ENCODE measurements at places on chromosomes 7 and 10.

DNA sequence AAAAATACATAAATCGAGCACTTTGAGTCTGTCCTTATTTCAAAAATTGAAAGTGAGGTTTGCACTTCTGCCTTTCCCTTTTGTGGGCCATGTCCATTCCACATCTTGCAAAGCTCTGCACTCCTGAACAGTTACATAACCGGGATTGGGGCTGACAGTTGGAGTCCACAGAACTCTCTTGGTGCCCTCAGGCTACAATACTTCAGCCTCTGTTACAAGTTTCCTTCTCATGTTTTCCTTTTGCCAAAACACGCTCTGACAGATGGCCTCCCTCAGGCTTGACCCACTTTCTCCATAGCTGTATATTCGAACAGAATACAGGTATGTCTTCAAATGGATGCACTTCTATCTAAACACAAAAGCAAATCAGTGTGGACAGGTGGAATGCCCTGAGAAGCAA lies 335.9 kb downstream of the WDR37 start:
- DNase-seq, result no peak

GRCh38 chr7:68476966-68477365 lies 1121.3 kb upstream of the AUTS2 start:
- DNase-seq, result no peak

DNA sequence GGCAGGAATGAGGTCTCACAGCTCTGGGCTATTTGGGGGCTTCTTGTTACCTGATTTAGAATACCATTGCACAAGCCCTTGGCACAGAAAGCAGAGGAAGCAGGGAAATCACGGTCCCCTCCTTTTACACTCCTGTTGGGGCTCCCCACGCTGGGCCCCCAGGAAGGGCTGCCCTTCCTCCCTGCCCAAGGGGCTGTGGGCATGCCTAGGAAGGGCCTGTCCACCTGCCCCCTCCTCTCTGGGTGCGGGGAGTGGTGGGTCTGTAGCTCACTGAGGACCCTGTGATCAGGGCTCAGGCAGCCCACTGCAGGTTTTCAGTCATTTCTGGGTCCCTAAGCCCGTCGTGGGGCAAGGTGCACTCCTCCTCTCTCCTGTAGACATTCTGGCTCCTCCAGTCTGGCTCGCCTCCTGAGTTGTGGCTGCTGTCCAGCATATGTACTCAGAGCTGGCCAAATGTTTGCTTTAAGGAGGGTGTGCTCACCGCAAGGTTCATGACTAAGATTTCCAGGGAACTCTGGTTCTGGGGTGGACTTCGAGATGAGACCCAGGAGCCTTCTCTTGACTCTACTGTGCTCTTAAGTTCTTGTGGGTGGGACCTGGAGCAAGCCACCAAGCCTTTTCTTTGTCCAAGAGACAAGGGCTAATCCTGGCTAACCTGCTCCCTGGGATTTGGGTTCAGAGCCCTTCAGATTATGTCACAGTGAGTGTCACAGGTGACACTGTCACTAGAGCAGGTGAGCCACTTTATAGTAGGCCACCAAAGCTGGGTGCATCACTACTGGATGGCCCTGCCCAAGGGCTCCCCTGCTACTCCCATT lies 56.0 kb downstream of the TACR2 start:
- DNase-seq, result no peak

DNA sequence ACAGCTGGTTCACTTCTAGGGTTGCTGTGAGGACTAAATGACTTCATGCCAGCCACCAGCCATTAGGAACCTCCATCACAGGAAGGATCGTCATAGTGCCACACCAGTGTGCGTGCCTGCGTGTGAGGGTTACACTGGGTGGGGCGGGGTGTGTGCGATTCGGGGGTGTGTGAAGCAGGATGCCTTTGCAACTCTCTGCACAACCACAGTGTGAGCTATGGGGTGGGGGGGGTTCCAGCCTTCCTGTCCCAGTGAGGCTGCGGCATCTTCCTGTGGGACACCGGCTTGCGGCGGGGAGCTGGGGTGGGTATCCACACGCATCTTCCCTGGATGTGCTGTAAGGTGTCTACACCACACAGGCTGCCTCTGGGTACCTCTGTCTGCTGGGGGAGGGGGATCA lies 6.9 kb upstream of the ELFN1 start:
- DNase-seq, result no peak

- no peak for DNase-seq
Observed at GRCh38 chr10:80528901-80529300, 8.8 kb upstream of the SH2D4B start.

DNA sequence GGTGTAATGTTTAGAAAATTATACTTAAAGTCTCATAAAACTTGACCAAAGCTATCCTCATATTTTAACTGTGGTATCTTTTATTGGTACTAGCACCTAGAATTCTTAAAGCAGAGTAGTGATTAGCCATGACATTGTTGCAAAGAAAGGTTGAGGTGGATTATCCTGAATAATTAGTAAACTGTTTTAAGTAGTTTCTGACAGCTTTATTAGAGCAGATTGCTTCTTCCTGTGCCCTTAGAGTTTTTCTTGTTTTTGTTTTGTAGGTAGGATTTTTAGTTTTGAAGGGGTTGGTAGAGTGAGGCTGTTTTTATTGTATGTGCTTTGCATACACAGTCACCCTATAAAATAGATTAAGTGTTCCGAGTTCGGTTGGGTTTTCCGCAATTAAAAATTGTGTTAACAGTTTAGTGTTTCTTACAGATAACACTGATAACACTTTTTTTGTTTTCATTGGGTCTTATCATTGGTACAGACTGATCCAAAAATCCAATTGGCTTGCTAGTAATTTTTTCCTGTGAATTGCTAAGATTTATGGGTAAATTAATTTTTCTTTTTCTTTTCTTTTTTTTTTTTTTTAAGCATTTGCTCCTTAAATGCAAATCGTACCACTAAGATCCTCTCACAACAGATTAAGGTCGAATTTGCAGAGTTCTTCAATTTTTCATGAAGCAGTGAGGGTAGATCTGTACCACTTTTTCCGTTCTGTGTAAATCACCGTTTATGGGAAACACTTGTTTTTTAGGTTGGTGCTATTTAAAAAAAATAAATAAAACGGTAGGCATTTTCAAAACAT lies 2.1 kb upstream of the PBLD start:
- no peak for DNase-seq

- DNase-seq, result no peak
Observed at GRCh38 chr7:1314908-1315450, 82.3 kb downstream of the UNCX start.

DNA sequence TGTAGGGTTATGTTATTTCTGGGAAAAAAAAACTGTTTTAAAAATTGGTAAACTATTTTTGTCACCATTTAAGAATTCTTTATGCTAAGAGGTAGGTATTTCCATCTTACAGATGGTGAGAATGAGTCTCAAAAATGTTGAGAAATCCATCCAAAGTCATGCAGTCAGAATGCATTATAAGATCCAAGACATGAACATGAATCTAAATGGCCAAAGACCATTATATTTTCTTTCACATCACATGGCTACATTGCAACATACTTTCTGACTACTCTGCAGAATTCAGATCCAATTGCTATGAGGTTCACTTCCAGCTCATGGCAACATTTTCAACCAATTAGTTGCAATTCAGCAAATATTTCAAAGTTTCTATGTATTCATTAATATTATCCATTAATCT lies 181.2 kb downstream of the TWIST1 start:
- no peak for DNase-seq

- no peak for DNase-seq
Observed at GRCh38 chr7:129778770-129779601, 167.5 kb downstream of the NRF1 start.

GRCh38 chr10:110820321-110820814 lies 51.4 kb upstream of the PDCD4 start:
- DNase-seq, result no peak

- DNase-seq, result no peak
Observed at GRCh38 chr7:1437155-1437880, 22.0 kb downstream of the MICALL2 start.

DNA sequence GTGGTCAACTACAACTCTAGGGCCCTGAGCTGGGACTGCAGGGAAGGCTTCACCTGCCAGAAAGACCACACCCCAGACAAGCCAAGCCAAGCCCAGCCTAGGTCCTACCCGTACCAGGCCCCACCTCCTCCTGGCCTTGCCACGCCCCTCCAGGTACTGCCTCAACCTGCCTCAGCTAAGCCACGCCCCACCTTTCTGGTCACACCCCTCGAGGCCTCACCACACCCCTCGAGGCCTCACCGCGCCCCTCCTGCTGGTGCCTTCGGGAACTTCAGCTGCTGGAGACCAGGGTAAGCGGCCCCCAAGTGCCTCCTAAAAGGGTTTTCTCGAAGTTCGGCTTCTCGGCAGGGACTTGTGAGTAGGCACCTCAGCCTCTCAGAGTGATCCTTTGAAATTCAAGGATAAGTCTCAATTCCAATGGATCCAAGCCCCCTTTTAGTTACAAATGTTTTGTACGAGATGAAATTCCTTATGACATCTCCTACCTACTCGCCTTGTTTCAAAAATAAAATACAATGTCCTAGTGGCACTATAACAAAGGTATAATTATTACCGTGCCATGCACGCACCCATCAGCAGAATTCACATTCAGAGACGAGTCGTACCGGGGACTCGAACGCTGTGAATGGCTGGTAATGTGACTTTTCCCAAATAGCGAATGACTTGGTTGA lies 171.2 kb downstream of the ARHGAP21 start:
- DNase-seq, result no peak

DNA sequence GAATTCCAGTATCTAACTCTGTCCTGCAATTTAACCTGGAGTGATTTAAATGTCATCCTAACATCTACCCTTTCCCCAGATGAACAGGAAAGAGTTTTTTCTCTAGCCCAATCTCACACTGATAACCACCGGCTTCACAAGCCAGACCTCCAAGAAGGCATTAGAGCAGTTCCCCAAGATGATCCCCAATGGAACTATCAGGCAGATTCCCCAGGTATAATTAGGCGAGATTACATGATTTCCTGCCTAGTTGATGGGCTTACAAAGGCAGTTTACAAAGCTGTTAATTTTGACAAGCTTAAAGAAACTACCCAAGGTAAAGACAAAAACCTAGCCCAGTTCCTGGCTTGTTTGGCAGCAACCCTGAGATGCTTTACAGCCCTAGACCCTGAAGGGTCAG lies 14.1 kb upstream of the NT5C2 start:
- DNase-seq, result no peak

- DNase-seq, result no peak
Observed at GRCh38 chr7:151351967-151352366, 10.4 kb downstream of the NUB1 start.

DNA sequence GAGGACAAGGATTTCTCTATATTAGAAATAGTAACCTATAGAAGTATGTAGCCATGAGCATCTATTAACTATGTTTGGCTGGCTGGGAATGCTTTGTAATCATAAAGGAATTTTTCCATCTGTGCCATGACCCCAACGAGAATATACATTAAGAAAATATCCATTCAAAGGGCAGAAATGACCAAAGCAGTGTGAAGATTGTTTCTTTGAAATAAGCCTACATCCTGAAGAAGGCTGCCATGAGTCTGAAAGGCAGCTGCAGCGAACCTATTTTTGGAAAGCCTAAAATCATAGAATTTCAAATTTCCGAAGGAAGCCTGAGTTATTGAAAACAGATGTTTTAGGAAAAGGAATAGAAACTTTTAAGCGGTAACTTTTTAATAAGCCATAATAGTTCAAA lies 244.2 kb upstream of the FOXK1 start:
- no peak for DNase-seq

DNA sequence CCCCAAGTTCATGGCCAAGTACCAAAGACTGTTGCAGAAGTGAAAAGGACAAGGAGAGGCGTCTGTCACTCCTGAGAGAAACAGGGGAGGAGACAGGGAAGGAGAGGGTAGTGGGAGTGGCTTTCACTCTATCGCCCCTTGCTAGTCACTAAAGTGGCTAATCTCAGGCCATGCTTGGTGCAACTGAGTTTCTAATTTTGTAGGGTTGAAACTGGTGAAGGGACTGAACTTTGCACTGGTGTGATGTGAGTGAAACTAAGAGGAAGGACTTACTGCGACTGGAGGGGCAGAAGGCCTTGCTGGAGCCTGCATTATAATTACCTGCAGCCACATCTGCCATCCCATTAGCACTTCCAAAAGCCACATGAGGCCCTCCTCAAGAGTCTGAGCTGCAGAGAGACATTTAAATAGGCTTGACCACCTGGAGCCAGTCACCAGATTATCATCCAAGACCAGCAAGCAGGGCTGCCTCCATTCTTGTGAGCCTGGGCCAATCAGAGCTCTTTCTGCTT lies 107.2 kb upstream of the EEPD1 start:
- no peak for DNase-seq

DNA sequence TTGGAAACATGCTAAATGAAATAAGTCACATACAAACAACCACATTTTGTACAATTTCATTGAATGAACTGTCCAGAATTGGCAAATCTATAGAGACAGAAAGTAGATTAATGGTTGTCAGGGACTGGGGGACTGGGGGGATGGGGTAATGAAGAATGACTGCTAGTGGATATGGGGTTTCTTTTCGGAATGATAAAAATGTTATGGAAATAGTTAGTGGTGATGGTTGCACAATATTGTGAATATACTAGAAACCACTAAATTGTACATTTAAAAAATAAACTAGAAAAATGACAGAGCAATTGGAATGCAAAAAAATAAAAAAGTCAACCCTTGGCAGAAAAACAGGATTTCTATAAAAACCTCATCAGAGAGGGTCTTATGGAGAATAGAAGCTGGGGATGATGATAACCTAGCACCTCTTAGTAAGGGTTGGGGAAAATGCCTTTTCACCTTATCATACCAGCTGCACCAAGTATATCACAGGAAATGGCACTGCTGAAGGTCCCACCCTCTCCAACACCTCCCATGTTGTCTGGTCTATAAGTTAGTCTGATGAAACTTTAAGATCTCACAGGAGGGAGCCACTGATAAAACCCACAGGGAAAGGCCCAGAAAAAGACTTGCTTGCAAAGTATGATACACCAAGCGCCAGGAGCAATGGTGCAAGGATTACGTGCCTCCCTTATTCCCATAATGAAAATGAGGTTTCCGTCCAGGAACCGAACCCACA lies 23.1 kb upstream of the JAZF1 start:
- DNase-seq, result no peak

GRCh38 chr10:37701781-37702493 lies 155.5 kb downstream of the ZNF248 start:
- DNase-seq, result no peak

- DNase-seq, result no peak
Observed at GRCh38 chr7:3416453-3416852, 115.4 kb downstream of the SDK1 start.

DNA sequence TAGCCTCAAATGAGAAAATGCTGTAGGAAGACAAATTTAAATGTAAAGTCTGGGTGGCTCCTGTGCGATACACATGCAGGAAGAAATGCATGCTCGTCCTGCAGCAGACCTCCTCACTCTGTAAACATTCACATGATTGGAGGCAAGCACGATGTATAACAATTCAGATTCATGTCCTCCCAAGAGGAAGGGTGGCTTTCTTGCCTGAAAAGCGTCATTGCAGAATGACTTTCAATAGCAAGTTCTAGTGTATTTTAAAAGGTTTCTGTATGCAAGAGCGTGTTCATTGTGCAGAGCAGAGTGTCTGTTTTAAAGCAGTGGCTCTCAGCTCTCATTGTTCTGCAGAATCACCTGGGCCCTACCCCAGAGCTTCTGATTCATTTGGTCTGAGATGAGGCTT lies 170.3 kb upstream of the CELF2 start:
- DNase-seq, result no peak

Data from GM12864 (cell line).